ENCODE measurements at places on chromosomes 6 and 20. TPM values are rescaled to one million over a fixed set of nuclear protein-coding genes. Genes with fewer than 3 reads are reported as not detected.

IFNGR1 gene
- 38.9 TPM for total RNA-seq

HECA gene
- 1.1 TPM for total RNA-seq

GPR6 gene
- not detected for total RNA-seq

NKX2-2 gene
- not detected for total RNA-seq

TULP1 gene
- total RNA-seq, result not detected

HDGFL1 gene
- total RNA-seq, result not detected

IP6K3 gene
- total RNA-seq, result 0.80 TPM

SLC17A1 gene
- not detected for total RNA-seq

PAQR8 gene
- total RNA-seq, result 1.1 TPM

NTSR1 gene
- total RNA-seq, result 0.07 TPM

TMEM151B gene
- total RNA-seq, result 0.07 TPM

COL21A1 gene
- 0.76 TPM for total RNA-seq

CCN5 gene
- total RNA-seq, result 24.2 TPM

COX4I2 gene
- not detected for total RNA-seq

BNIP5 gene
- not detected for total RNA-seq

CSTF1 gene
- total RNA-seq, result 38.8 TPM

FNDC11 gene
- 0.21 TPM for total RNA-seq

KCNQ2 gene
- total RNA-seq, result 0.58 TPM

RAB32 gene
- total RNA-seq, result 37.5 TPM

ECT2L gene
- total RNA-seq, result not detected

RALY gene
- 149 TPM for total RNA-seq

TBC1D22B gene
- total RNA-seq, result 4.4 TPM

OLIG3 gene
- total RNA-seq, result not detected

PRL gene
- total RNA-seq, result not detected
